ENCODE measurements at places on chromosomes 16 and 17.
A peak's percentile ranks its signal among the peaks of the same experiment; 100 is the strongest.

DNA sequence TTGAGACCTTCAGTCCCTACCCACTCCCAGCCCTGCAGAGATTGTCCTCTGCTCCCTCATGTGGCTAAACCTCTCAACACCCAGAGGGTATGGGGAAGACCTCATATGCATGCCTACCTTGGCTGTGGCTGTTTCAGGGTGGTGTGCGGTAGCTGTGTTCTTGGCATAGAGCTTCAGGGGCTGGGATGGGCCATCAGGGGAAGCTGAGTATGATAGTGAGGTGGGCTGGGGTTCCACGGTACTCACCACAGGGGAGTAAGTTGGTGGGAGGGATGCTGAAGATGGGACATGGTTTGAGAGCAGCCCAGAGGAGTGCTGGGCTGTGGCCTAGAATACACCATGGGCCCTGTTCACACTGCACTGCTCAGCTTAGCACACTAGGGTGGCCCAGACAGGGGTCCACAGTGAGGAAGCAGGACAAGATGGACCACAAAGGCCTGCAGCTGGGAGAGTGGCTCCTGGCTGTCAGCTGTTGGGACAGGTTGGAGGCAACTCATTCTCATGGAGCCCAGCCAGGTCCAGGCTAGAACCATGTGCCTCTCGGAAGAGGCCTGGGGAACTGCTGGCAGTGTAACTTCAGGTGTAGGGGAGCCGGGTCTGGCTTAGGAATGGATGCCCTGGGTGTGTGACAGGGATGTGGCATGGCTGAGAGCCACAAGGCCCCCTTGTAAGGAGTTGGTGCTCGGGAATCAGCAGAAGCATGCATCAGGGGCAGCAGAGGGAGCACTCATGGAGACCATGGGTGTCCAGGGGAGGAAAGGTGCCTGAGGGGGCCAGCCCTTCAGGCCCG, 3.1 kb downstream of the MFAP4 start:
- no peak for DNase-seq

DNA sequence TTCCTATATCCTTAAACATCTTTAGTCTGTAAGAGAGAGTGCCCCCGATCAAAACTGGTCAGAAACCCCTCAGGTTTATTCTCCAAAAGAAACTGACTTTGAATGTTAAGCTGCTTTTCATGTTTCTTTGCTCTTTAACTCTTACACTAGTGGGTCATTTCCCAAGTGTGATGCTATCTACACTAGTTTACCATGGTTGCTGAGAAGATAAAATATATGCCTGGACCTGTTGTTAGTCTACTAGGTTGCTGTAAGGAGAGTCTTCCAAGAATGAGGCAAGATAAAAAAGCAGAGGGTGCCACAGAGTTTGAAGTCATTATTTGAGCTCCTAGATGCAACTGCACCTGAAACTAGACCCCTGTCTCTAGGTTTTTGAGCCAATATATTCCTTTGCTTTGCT, 12.2 kb upstream of the ZKSCAN2 start:
- no peak for DNase-seq

DNA sequence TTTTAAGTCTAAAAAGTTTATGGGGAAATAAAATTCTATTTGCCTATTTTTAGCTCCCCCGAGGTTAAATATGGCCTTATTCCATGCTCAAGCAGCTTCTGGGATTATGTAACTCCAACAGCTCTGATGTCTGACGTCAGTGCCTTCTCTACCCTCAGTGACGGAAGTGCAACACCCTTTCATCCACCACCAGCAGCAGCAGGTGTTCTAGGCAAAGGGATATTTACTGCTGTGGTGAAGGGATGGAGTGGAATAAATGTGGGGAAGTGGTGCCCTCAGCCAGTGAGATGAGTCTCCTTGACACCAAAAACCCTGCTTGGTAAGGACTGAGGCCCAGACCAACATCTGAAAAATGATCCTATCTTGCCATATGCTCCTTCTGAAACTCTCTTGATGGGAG, 247.4 kb downstream of the SHISA9 start:
- DNase-seq, result no peak

DNA sequence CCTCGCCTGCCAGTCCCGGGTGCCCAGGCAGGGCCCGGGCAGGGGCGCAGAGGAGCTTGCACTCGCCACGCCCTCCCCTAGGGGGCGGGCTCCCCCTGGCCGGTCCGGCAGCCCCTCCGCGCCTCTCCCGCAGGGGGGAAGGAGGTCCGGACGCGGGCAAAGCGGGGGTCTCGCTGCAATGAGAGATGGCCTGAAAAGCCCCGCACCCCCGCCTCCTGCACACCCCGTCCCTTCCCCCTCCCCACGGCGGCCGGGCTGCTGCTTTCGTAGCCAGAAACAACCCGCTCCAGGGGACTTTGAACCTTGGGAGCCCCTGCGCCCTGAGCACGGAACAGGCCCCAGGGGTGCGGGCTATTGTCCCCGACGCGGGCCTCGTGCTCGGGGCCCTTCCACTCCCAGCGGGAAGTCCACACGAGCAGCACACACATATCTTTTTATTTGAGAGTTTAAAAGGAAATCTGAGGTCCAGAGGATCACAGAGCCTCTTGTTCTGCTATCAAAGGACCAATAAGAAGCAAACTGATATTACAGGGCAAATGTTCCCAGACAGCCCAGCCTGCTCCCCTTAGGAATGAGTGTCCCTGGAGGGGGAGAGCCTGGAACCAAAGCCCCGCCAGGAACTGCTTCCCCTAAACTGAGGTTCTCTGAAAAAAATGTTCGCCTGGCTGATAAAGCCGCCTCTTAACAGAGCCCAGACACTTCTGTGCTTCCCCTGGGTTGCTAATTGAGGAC, 5.8 kb upstream of the CBX4 start:
- peak; percentile 97 for DNase-seq

DNA sequence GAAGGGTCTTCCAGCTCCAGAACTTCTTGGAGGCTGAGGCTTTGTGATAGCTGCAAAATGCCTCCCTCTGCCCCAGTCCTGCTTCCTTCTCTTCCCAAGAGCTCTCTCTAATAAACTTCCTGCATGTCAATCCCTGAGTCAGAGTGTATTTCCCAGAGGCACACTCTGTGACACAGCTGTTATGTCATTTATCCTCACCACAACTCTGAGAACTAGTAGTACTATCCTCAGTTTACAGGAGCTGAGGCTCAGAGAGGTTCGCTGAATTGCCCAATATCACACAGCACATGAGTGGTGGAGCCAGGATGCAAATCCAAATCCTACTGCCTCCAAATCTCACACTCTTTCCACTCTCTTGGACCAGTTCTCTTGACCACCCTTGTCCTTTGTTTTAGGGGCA, 20.0 kb downstream of the UNC45B start:
- DNase-seq, result no peak

- DNase-seq, result no peak
Measured at GRCh38 chr17:64626827-64627226, 35.3 kb downstream of the SMURF2 start.

DNA sequence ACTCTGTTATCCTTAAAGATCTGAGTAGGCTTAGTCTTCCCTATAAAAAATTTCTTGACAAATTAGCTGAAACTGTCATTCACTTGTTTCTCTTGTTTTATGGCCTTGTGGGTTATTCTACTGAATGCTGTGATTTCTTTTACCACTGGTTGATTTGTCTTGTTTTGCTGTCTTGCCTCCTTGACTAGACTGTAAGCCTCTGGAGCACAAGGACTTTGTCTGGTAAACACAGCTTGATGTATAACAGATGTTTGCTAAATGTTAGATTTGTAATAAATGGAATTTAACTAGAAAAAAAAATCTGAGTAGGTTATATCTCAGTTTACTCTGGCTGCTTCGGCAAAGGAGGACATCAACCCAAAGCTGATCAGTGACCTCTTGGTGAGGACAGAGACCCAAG, 21.6 kb downstream of the VAC14 start:
- no peak for DNase-seq

All from 8988T (cell line).